ENCODE measurements at places on chromosomes 3 and 15.

DNA sequence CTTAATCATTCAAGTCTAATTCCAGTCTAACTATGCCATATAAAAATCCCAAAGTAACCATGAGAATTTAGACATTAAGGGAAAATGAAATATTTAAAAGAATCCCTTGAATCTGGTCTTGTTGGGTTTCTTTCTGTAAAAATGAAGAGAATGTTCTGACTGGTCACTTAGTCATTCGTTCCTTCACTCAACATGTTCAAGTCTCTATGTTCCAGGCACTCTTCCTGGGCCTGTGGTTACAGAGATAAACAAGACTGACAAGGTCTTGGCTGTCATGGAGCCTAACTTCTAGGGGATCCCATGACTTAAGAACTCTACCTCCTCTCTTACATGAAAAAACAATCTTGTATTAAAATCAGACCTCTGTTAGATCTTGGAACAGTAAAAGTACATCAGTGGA is 638.6 kb upstream of the TBL1XR1 start:
- DNase-seq = no peak

DNA sequence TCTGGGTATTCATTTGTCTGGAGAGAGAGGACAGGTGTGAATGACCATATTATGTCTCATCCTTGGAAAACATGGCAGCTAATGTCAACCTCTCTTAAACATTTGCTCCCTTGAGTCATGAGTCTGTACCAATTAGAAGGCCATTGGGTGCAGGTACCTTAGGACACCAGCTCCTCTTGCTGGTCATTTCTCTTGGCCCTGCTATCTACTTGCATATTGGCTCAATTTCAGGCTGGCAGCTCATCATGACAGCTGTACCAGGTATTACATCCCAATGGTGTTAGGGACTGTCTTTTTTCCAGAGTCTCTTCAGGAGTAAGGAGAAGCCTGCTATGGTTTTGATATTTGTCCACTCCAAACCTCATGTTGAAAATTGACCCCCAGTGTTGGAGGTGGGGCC is 92.2 kb upstream of the ANKRD28 start:
- no peak for DNase-seq

DNA sequence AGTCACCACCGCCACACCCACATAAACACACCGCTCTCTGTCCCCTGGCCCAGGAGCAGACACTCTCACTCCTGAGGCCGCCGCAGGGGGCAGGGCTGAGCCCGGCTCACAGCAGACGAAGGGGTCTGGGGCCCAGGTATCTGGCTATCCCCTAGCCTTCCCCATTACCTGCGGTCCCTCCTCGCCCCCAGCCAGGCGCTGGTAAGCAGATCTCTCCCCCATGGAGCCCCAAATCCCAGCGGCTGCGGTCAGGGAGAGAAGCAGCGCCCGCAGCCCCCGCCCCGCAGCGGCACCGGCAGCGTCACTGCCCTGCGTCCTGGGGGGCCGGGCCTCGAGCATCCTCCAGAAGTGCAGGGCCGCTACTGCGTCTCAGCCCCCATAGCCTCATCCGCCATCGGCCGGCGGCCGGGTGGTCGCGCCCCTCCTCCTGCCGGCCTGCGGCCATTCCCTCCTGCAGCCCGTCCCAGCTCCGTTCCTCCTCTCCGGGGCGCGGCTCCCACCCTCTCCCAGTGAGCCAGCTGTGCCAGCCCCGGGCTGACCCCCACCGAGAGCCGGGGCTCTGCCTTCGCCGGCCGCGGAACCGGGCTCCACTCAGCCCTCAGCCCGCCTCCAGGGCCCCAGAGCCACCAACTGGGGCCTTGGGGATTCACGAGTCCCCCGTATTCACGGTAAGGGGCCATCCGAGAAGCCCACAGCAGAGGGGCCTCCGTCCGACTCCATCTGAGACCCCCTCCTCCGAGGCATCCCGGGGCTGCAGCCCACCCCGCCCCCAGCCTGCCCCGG is 13.1 kb downstream of the TNK2 start:
- DNase-seq = peak; percentile 45

DNA sequence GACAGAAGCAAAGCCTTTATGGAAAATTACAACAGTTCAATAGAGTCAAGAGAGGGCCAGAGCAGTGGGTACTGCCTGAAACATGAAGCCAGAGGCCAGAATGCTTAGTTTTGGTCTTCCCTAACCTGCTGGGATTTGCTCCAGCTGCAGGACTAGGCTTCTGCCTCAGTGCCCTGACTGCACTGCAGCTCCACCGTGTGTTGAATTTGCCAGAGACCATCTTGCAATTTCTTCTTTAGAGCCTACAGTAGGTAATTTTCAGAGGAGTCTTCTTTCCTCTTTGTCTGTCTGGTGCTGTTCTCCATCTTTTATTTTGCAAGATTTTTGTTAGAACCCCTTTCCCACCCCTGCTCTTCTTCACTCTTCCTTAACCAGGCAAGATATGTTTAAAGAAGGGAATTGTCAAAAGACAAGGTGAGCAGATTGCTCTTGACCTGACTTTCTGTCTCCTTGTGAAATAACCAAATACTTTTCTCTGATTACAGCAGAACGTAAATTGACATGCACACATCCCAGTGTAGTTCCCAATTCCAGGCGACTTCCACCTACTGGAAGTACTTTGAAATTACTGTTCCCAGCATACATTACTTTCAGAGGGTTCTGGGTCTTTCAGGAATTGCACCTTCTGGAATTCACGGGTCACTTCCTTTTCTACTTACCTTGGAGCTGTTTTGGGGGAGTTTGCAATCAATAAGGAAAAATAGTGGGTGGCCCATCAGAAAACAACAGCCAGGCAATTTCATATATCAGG is 161.2 kb downstream of the MINAR1 start:
- DNase-seq = peak; percentile 14

- DNase-seq = peak; percentile 59
These were observed at the start of gene DIS3L for GRCh38 chr15:66293419-66294156. TSS of gene DIS3L (plus strand) at chr15:66293568. CDS start at chr15:66293597, 29 bp downstream.

All from WERI-Rb-1 (cell line).